ENCODE measurements at places on chromosomes 1 and 21.
A peak's percentile ranks its signal among the peaks of the same experiment; 100 is the strongest.

GRCh38 chr1:43156026-43156425, 16.1 kb downstream of the EBNA1BP2 start:
- no peak for DNase-seq

DNA sequence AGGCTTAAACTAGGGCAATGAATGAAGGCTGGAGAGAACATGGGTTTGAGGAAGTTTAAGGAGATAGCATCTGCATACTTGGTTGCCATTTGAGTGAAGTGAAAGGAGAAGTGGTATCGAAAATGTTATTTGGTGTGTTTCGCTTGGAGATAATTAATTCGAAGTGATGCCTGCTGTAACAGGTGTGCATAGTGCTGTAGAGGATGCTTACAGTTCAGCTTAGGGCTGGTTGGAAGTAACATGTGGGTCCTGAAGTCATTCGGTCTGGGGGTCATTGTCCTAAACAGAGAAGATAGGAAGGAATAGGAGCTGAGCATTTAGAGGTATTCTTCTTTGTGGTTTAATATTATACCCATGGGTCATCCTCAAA, 301 bp upstream of the NUDT17 start:
- no peak for DNase-seq

DNA sequence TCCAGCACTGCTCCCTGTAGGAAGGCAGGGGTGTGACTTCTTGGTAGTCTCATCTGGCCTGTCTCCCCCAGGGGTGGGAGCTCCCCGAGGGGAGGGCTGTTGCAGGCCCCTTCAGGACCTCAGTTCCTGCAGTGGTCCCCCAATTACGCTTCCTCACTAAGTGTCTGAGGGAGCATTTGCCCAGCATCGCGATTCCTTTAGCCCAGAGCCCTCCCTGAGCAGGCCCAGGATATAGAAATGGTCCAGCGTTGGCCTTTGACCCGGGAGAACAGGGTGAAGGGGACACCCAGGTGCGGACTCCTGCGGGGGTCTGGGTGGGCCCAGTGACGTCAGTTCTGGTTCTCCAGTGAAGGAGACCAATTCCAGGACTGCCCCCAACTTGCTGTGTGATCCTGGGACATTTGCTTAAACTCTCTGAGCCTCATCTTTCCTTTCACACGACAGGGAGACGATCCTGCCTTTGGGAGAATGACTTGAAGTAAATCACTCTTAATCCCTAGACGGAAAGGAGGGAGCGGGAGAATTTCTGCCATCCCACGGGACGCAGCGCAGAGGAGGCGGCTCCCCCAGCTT, 32.6 kb upstream of the BTG2 start:
- no peak for DNase-seq

GRCh38 chr1:25664357-25665199, 48.0 kb downstream of the MAN1C1 start:
- DNase-seq, result peak; percentile 33

Measured in cardiac muscle cell (in vitro differentiated cells and primary cell).